ENCODE measurements at places on chromosomes 16 and 17.

DNA sequence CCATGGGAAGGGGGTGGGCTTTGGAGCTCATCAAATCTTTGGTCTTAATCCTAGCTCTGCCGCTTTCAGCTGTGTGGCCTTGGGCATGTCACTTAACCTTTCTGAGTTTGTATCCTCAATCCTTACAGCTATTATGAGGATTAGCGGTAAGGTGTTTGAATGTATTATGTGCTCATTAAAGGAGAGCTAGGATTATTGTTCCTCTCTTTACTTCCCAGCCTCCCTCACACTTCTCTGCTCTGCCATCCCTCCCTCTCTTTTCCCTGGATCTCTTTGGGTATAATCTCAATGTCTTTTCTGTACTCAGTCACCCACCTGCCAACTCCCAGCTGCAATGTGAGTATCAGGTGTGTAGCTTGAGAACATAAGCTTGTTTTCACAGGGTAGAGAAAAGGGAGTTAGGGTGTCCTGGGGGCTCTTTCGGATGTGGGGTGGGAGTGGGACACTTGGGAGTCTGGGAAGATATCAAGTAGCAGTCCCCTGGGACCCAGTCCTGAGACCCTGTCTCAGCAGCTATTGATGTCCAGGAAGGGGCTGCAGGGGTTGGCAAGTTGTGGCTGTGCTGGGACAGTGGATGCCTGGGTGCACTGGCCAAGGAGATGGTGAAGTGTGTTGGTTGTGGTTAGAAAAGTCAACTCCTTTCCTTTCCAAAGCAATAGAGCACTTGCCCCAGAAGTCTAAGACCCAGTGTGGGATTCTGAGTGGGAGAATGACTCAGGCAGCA lies 1.8 kb downstream of the EFNB3 start:
- no peak for DNase-seq

- DNase-seq = no peak
These were observed 157.4 kb upstream of the NOG start for GRCh38 chr17:56436142-56436541.

DNA sequence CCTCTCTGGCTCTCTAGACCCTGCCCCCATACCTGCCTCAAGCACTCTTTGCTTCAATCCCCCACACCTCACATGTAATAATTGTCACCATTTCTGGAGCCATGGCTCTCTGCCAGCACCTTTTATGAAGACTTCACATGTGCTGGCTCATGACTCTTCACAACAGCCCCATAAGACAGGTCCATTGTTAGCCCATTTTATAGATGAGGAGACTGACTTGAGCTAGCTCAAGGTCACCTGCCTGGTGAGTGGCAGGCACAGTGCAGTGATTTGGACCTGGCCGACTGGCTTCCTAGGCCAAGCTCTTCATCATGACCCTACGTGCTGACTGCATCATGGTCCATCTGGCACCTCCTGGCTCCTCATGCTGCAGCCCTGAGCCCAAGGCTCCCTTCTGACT lies 25.0 kb downstream of the FAM20A start:
- DNase-seq = no peak

- no peak for DNase-seq
These were observed 38.2 kb upstream of the PIRT start for GRCh38 chr17:10875984-10876555.

DNA sequence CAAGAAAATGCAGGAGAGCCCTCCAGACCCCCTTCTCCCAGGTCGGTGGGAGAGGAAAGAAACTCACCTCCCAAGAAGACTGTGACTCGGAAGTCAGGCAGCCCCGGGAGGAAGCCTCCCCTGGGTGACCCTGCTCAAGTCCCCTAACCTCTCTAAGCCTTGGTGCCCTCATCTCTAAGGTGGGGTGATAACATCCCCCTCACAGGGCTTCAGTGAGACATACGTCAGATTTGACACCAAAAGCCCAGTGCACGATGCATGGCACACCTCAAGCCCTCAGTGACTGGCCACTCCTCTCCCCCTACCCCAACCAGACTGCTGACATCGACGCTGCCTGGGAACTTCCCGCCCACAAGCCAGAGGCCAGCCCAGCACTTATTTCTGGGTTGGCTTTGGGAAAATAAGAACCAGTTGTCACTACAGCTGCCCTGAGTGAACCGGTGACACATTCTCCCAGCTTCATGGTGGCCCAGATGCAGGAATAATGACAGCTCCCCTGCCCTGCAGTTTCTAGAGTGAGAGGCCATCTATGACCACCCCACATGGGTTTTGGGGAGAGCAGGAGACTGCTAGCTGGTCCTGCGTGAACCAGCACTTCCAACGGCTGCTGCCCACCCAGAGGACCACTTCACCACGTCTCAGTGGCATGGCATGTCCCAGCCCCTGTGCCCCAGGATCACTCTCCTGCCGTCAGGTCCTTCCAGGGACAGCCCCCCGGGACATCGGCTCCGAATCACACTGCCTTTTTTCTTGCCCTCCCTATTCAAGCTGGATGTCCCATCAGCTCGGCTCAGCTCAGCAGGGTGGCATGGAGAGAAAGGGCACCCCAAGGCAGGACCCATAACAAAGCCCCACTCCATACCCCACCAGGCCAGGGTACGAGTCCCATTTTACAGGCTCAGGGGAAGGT lies 9.5 kb downstream of the KNOP1 start:
- no peak for DNase-seq

- DNase-seq = no peak
These were observed 1.5 kb upstream of the PVALEF start for GRCh38 chr17:81163703-81164370.

DNA sequence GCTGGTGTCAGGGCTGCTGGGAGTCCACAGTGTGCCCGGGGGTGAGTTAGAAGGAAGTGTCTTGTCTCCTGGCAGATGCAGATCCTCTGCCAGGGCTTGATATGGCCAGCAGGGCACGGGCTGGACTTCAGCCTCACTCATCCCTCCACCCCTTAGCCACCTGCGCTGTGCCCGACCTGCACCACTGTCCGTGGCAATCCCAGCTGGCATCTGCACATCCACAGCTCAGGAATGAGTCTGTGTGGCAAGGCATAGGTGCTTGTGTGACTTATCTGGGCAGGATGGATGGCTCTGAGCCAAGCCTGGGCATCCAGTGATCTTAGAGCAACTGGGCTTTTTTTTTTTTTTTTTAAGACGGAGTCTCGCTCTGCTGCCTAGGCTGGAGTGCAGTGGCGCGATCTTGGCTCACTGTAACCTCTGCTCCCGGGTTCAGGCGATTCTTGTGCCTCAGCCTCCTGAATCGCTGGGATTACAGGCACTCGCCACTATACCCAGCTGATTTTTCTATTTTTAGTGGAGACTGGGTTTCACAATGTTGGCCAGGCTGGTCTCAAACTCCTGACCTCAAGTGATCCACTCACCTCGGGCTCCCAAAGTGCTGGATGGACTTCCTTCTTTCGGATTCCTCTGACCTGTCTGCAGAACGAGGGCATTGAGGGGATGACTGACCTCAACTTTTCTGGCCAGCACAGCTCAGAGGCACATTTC lies 22.5 kb upstream of the CACNG1 start:
- no peak for DNase-seq

- DNase-seq = no peak
These were observed 66.2 kb downstream of the IRF8 start for GRCh38 chr16:85965125-85965524.

- no peak for DNase-seq
These were observed 169.3 kb upstream of the AXIN2 start for GRCh38 chr17:65730711-65731169.

DNA sequence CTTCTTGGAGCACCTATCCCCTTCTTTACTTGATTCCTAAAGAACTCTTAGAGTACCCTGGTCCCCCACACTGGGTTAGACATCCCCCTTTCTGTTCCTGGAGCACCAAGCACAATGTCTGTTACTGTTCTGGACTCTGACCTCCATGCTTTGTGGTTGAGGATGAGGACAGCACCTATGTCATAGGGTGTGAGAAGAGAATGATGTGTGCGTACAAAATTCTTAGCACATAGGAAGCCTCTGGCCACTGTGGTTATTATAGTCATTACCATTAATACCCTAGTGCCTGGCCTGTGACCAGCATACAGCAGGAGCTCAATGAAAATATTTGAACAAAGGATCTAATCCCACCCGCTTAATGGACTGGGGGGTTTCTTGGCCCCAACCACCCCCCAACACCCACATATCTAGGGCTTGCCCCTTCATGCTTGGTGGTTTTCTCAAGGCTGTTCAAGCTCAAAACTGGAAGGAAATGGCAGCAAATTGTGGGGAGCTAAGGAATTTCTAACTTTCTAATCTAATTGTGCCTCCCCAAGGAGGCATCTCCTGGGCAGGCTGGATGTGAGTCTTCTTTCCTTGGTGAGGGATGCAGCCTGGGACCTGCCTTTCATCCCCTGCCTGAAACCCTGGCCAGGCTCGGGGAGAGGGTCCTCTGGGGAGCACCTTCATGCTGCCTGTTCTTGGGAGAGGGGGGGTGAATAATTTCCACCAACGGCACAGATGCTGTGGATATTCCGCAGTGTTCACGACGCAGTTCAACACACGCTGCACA lies 1.5 kb upstream of the CMIP start:
- no peak for DNase-seq

DNA sequence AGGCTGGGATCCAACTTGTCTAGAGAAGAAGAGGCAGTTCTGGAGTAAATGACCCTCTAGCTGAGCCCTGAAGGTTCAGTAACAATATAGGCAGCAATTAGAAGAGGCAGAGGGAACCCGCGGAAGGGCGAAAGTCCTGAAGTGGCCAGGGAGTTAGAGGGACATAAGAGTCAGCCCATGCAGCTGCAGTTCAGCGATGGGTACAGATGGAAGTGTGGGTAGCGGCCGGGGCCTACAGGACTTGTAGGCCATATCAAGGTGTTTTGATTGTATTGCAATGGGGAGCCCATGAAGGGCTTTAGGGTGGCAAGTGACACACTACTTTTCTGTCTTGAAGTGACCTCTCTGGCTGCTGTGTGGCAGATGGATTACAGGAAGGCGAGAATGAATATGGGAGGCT lies 3.0 kb downstream of the ELAC2 start:
- no peak for DNase-seq

DNA sequence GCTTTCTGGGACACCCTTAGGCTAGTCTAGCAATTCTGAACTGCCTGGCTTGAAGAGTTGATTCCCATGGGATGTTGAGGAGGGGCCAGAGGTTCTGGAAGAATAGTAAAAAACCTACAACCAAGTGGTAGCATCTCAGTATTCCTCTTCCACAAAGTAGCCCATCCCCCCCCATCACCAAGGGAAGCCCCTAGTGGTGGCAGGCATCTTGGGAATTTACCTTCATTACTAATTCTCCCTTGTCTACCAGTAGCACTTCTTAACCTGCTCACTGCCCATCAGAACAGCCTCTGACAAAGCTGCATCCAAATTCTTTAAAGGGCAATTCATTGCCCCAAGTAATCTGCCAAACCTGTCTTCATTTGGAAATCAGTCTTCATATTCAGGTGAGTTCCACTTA lies 12.8 kb upstream of the RAB11FIP4 start:
- no peak for DNase-seq

Data from NCI-H524 treated with DMSO at 0.1 percent for 48 hours (cell line).